ENCODE measurements at places on chromosomes 13 and 19.

DNA sequence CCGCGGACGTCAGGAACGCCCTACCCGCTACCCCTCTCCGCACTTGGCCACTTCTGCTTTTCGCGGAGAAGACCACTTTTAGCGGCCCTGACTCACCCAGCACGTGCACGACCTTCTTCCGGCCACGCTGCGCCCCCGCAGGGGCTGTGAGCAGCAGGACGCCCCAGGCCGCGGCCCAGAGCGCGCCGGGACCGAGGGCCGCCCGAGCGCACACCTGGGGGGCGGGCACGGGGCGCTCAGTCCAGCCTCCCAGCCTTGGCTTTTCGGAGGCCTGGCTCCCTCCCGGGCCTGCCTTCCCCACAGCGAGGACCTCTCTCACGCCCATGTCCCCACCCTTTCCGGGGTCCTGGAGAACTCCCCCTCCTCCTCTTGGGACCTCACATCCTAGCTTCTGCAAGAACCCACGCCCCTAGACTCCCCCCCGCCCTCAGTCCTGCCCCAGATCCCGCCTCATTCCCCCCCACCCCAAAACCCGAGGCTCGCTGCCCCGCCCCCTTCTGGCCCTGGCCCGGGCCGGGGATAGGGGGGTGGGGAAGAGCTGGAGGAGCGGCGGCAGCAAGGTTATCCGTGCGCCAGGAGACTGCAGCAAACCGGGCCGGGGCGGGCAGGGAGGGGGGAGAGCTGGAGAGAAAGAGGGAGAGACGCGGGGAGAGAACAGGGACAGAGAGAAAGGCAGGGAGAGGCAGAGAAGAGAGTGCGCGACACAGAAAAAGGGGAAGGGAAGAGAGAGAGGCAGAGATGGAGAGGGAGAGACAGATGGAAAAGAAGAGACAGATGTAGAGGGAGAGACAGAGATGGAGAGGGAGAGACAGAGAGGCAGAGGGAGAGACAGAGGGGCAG, 11.5 kb downstream of the TM6SF2 start:
- DNase-seq: no peak

GRCh38 chr19:10258080-10258710, 6.2 kb downstream of the MRPL4 start:
- no peak for DNase-seq

DNA sequence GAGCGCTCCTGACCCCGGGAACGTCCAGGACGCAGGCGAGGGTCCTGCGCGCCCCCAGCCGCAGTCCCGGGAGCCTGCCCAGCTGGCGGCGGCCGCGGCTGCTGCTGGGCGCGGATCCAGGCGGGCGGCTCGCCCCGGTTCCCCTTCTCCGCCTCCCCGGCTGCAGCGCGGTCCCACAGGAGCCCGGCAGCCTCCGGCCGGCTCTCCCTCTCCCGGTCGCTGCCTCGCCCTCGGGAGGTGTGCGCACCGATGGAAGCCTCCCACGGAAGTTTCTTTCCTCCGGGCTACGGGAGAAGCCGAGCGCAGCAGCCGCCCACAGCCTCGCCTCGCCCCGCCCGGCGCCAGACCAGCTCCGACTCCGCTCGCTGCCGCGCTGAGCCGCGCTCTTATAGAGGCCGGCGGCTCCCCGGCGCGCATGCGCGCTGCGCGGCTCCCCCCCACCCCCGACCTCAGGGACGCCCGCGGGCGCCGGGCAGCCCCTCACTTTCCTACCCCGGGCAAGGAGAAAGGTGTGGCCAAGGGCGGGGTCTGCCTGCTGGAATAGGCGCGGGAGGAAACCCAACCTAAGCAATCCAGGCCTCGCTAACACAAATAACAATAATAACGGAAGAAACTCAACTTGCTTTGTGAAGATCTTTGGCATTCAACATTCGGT, at the start of gene SHISA2:
Gene SHISA2 (minus strand): TSS at position 360 of the 655 bp plus-strand sequence. CDS start 1,041 bp downstream, outside the sequence.
- no peak for DNase-seq

- peak; percentile 36 for DNase-seq
Measured at GRCh38 chr13:52846567-52847321, 1.7 kb downstream of the PCDH8 start.

DNA sequence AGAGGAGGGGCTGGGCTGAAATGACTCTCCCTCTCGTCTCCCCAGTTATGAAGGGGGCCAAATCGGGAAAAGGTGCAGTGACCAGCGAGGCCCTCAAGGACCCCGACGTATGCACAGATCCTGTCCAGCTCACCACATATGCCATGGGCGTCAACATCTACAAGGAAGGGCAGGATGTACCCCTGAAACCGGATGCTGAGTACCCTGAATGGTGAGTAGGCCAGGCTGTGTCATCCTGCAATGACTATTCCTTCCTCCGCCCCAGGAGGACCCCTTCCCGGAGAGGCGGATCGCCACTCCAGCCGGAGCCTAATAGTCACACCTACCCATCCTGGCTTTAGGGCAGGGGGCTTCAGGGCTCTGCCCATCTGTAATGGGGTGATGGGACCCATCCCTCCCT, 2.6 kb downstream of the MRPL54 start:
- no peak for DNase-seq

Measured in pons (tissue), 1 donor.